Activated naive CD4-positive, alpha-beta T cell treated with Interleukin-2 at 50 U/mL for 16 hours (primary cell): ENCODE measurements at places on chromosomes 2 and 18.

GRCh38 chr18:58578321-58578720, 50.6 kb downstream of the ALPK2 start:
- DNase-seq: no peak

DNA sequence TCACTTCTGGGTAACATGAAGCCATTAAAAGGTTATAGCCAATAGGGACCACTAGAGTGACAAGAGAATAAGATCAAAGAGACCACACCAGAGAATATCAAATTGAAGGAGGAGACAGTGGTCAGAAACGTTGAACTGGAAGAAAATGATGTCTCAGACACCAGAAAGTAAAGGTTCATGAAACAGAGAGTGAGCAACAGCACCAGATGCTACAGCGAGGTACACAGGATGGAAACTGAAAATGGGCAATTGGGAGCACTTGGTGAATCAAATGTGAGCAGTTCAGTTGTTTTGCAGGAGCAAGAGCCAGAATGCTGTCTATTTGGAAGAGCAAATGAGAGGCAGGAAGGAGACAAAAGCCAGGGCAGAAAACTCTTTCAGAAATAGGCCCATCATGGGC, 162.6 kb downstream of the SS18 start:
- DNase-seq: no peak

DNA sequence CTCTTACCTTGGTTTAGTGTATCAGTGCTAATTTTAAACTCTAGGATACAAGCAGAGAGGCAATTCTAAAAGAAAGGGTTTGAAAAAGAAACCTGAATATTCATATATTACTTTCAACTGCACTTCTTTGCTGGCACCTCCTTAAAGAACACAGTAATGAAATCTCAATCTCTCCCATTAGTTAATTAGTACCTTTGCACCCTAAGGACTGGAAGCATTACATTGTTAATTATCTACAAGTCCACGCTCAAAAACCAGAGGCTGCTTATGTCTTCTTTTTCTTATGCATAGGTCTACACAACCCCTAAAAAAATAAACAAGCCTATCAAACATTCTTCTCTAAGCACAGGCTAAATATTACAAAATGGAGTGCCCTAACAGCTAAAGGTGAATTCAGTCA, 20.2 kb downstream of the EPHA4 start:
- DNase-seq: no peak

GRCh38 chr2:12766421-12766879, 49.7 kb downstream of the TRIB2 start:
- no peak for DNase-seq
